Esophagus squamous epithelium (tissue), 5 donors: ENCODE measurements at places on chromosomes 4 and X. TPM values are rescaled to one million over a fixed set of nuclear protein-coding genes. Genes with fewer than 3 reads are reported as not detected.

DNA sequence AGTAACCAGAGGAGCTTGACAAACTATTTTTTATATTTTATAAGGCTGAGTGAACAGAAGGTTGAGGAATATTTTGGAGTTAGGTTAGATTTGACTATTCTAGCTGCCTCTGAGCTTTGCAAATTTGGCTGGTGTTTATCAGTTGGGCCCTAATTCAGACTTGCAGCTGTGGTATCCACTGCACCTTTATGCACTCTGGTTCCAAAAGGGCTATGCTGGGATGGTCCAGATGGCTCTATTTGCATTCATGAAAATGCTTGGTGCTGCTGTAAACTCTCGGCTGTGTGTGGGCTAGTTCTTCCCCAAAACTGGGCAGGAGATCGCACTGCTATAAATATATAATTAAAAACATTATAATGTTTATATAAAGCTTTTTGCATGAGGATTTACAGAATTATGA lies 106.3 kb downstream of the REPS2 start:
- no peaks in the 10 kb centered on the region for H3K27me3 ChIP-seq
- no peak for DNase-seq
- H3K27ac ChIP-seq: no peak overlapping the region
- no peaks in the 10 kb centered on the region for H3K4me1 ChIP-seq

- H3K4me3 ChIP-seq: no peak overlapping the region
- no peaks in the 10 kb centered on the region for H3K36me3 ChIP-seq
- no peaks in the 10 kb centered on the region for H3K4me1 ChIP-seq
- H3K27me3 ChIP-seq: no peaks in the 10 kb centered on the region
Observed at GRCh38 chrX:16558489-16558888, 91.5 kb upstream of the S100G start.

DNA sequence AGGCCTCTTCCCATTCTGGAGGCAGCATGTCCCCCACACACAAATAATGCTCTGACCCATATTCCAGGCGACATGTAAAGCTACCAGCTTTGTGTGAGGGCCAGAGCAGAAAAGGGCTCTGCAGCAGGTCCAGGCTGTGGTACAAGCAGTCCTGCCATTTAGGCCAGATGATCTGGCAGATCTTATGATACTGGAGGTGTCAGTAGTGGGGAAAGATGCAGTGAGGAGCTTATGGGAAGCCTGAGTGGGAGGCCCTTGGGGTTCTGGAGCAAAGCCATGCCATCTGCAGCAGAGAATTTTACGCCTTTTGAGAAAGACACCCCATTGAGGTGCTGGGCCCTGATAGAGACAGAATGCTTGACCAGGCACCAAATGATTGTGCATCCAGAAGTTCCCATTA lies 7.7 kb downstream of the SYN1 start:
- no peaks in the 10 kb centered on the region for H3K4me1 ChIP-seq
- no peaks in the 10 kb centered on the region for H3K27me3 ChIP-seq
- H3K4me3 ChIP-seq: no peak overlapping the region

DNA sequence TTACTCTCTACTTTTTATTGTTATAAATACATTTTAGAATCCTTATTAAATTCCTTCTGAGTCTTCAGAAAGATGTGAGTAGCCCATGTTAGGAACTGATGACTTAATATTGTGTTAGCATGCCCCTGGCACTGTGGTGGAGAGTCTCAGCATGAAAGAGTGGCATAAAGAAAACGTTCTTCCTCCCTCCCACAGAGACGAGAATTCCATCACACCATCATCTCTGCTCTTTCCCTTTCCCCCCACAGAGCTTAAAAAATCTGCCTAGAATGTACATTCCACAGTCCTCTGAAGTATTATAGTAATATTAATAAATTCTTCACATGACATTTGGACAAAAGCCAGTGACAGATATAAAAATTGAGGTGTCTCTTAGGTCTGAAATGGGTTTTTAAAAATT lies 117.8 kb upstream of the DKK2 start:
- H3K36me3 ChIP-seq: no peaks in the 10 kb centered on the region
- no peaks in the 10 kb centered on the region for H3K4me1 ChIP-seq
- H3K27me3 ChIP-seq: no peaks in the 10 kb centered on the region
- DNase-seq: no peak

DNA sequence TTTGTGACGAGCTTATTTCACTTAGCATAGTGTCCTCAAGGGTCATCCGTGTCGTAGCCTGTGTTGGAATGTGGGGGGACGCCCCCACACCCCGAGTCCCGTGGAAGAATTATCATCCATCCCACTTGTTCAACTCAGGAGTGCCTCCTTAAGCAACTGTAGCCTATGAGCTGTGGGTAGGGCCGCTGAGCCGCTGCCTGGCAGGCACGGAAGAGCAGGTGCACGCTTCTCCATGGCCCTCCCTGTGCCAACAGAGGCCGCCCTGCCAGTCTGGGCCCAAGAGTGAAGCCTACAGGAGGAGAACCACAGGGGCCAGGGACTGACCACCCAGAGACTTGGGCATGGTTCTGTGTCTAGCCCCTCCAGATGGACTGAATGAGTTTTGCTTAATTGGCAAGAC lies 2.3 kb upstream of the RGS12 start:
- H3K27ac ChIP-seq: no peak overlapping the region
- no peak overlapping the region for H3K4me3 ChIP-seq
- no peaks in the 10 kb centered on the region for H3K36me3 ChIP-seq
- no peaks in the 10 kb centered on the region for H3K27me3 ChIP-seq
- peaks cover 4% of the 10 kb centered on the region for H3K4me1 ChIP-seq
- no peak for DNase-seq

DNA sequence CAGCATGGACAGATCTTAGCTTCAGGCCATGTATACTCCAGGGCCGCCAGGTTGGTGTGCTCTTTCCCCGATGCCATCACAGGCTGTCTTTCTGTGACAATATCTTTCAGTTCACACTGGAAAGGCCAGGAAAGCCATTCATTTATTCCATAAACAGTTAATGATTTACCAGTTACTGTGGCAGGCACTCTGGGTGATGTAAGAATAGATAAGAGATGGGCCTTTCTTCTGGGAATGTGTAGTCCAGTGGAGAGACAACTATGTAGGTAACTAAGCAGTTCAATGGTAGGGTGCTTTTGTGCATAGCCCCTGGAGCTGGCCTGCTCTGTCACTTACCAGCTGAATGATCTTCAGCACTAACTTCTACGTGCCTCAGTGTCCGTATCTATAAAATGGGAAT lies 46.3 kb upstream of the LEF1 start:
- no peak overlapping the region for H3K27ac ChIP-seq
- no peaks in the 10 kb centered on the region for H3K27me3 ChIP-seq
- H3K36me3 ChIP-seq: no peaks in the 10 kb centered on the region
- no peak for DNase-seq

DNA sequence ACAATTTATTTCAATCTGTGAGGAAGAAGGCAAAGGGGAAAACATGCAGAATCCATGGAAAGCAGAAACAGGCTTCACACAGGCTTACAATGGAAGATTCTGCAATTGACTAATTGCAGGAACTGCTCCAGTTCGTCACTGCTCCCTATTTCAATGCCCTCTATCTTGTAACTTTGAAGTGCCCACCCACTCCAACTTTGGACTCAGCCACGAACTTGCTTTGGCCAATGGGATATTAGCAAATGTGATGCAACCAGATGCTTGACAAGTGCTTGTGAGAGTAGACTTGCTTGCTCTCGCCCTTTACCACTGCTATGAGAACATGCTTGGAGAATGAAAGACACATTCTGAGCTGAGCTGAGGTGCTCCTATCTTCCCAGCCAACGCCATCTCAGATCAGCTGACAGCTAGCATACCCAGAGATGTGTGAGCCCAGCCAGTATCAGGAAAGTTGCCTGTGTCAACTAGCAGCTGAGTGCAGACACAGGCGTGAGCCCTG lies 105.7 kb upstream of the PTCHD1 start:
- DNase-seq: no peak
- no peaks in the 10 kb centered on the region for H3K27me3 ChIP-seq
- H3K4me3 ChIP-seq: no peak overlapping the region
- H3K27ac ChIP-seq: no peak overlapping the region
- no peaks in the 10 kb centered on the region for H3K36me3 ChIP-seq

SMIM43 gene
- total RNA-seq: not detected

SLC9A7 gene
- 16.4 TPM for total RNA-seq
